ENCODE measurements at places on chromosomes 2 and 18.

GRCh38 chr2:208329485-208329884 lies 63.4 kb downstream of the PIKFYVE start:
- no peak for DNase-seq

DNA sequence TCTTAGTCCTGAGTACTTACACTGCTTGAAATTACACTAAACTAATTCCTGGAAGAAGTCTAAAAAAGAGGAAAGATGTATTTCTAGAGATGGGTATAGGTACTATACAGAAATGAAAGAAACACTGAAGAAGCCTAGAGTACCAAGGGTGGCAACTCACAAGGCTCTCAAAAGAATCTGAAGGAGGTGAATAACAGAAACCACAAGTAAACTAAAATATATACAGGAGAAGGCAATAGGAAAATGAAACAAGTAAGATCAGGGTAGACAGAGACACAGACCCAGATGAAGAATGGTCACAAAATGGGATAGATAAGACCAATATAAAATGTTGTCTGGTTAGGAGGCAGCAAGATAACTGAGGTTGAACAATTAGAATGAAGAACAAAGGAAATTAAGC lies 59.9 kb downstream of the USP37 start:
- DNase-seq = no peak

- no peak for DNase-seq
Measured at GRCh38 chr2:238521002-238521401, 94.3 kb downstream of the ASB1 start.

DNA sequence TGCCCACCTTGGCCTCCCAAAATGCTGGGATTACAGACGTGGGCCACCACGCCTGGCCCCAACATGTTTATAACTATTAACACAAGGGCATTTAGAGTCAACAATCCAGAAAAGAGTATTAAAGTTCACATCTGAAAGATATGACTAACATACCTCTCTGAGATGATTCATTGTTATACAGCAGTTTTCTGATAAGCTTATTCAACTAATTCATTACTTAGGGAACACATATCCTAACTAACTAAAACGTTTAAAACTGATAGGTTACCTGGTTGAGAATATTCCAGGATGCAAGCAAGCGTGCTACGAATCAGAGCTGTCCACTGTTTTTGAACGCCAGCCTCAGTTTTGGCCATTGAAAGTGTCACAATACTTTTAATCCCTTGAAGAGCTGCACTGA lies 34.0 kb upstream of the STRN start:
- DNase-seq = no peak

- no peak for DNase-seq
Measured at GRCh38 chr18:7070466-7070865, 47.1 kb downstream of the LAMA1 start.

GRCh38 chr18:3451989-3452749 lies 2.2 kb downstream of the TGIF1 start:
- DNase-seq = peak; percentile 67

DNA sequence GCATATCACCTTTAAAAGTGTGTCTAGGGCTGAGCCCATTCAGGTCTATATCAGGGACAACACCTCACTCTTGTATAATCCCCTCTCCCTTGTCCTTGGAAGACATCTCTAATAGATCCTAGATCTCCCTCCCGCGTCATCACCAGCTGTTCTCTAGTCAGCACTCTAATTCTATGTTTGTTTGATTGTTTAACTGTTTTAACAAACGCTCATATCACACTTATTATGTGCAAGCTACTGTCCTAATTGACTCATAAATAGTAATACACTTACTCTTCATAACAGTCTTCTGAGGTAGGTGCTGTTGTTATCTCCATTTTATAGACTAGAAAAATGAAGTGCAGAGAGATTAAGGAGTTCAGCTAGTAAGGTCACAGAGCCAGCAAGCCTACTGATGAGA lies 1.6 kb upstream of the ERMN start:
- DNase-seq = no peak

- peak; percentile 95 for DNase-seq
Measured at GRCh38 chr18:47970664-47971531, 40.4 kb upstream of the SMAD2 start.

GRCh38 chr18:55877321-55877720 lies 289.3 kb upstream of the TCF4 start:
- DNase-seq = no peak

DNA sequence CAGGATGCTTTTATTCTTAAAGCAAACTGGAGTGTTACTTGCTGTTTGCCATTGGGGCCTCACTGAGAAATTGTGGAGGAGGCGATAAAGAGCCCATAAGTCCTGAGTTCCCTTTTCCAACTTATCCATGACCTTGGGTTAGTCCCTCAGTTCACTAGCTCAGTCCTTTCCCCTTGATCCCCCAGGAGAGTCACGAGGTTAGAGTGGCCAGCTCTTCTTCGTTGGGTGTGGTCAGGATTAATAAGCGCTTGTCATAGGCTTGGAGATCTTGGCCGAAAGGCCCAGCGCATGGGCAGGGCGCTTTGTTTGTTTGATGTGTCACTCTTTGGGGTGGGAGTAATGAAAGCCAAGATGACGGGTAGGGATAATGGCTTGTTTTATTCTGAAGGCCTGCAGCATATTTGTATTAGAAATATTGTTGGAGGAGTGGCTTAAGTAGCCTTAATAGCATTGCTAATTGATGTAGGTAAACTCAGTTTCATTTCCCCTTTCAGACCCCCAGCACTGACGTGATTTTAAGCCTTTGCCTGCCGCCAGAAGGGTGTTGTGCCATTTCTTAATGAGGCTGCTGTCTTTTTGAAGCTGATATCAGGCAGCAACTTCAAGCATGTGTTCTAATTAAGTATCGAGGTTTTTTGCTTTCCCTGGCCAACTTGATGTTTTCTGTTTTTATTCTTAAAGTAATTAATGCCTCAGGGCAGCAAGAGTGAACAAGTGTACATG lies 15.7 kb downstream of the GRHL1 start:
- peak; percentile 83 for DNase-seq

DNA sequence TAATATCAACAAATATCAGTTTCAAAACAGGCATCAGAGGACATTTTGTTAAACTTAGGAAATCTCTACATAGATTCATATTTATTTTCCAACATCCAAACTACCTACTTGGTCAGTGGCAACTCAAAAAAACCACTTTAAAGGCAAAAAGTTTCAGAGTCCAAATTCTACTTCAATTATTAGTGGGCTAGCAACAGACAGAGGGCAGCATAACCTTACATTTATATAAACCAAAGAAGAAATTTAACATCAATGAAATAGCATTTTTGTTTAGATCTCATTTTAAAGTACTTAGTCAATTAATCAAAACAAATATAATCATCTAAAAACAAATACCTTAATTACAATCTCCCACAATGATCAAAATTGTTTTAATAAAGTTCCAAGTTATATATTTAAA lies 33.3 kb downstream of the RTTN start:
- no peak for DNase-seq

- no peak for DNase-seq
Measured at GRCh38 chr2:47054868-47055267, 100.2 kb downstream of the STPG4 start.

DNA sequence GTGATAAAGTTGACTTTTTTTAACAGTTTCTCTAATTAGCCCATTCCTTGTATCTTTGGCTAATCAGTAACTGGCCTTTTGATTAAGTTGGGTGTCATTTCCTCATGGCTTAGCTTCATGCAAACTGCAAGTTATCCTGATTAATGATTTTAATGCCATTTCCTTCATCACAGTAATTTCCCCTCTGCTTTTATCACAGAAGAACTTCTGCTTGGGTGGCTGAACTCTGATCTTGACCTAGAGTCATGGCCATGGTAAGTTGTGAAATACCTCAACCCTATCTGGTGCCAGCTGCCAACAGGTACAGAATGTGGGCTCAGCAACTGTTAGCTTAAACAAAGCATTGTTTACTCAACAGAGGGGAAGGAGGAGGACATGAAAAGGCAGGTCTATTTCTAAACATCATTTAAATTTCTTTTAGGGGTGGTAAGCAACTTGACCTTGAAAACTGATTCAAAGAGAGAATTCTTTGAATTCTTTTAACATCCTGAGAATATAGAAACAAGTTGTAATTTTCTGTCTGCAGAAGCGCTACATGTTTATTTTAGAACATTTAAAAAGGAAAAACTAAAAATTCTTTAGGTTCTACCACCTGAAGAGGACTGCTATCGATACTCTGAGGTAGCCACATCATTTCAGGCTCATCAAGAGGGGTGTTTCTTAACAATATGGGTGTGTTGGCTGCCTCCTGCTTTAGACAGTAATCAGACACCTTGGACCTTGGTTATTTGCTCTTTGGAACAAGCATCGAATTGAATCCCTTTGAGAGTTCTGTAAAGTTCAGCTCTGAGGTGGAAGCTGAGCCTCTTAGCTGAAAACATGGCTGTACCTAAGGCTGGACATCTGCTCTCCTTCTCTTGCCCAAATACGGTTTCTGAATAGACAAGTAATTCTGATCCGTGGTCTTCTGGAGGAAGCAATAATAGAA lies 39.7 kb downstream of the ANXA4 start:
- DNase-seq = no peak

GRCh38 chr2:140863713-140864112 lies 1267.1 kb downstream of the LRP1B start:
- peak; percentile 61 for DNase-seq

- no peak for DNase-seq
Measured at GRCh38 chr18:74382481-74383017, 66.9 kb downstream of the C18orf63 start.

- DNase-seq = no peak
Measured at GRCh38 chr2:213185147-213185822, 33.9 kb upstream of the IKZF2 start.

- DNase-seq = no peak
Measured at GRCh38 chr2:221310730-221311129, 261.4 kb downstream of the EPHA4 start.

DNA sequence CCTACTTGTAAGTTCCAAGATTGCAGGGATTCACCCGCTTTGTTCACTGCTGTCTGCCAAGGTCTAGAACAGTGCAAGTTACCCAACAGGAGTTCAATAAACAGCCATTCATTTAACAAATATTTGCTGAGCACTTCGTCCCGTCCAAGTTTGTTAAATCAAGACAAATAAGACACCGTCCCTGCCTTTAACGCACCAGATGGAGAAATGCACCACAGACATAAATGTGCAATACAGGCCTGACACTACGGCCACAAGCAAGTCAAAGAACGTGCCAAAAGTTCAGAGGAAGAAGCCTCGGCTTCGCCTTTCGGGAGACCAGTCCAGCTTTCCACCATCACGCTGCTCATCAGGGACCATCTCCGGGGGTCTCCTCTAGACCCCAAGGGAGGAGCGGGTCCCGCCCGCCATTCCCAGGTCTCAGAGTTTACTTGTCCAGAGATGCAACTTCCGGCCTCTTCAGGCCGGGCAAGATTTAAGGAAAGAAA lies 429 bp downstream of the C2orf76 start:
- no peak for DNase-seq

DNA sequence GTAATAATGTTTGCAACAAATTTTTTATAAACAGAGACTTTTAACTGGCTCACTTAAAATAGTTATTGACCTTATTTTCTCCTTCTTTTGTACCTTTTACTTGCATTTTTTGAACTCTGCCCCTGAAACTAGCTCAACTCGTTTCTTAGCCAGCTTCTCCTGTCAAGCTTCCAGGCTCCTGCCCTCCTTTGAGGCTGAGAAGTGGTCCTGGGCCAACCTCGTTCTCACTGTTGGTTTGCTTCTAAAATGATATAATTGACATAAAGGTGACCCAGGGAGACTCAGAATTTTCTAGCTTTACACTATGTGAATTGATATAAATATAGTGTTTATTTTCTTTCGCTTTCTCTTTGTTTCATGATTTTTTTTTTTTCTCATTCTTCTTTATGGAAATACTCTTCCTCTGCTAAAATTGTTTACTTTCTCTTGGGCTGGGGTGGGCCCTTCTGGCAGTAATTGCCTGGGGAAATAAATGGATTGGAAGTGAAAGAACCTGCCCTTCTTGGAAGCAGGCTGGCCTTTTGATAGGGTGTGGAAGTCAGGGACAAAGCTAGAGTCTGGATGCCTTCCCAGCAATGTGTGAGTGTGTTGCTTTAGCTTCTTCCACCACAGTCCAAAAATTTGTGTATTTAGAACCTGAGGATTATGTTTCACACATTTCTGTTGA lies 30.7 kb downstream of the GPD2 start:
- no peak for DNase-seq

GRCh38 chr2:79740879-79741443 lies 228.1 kb downstream of the CTNNA2 start:
- DNase-seq = no peak

DNA sequence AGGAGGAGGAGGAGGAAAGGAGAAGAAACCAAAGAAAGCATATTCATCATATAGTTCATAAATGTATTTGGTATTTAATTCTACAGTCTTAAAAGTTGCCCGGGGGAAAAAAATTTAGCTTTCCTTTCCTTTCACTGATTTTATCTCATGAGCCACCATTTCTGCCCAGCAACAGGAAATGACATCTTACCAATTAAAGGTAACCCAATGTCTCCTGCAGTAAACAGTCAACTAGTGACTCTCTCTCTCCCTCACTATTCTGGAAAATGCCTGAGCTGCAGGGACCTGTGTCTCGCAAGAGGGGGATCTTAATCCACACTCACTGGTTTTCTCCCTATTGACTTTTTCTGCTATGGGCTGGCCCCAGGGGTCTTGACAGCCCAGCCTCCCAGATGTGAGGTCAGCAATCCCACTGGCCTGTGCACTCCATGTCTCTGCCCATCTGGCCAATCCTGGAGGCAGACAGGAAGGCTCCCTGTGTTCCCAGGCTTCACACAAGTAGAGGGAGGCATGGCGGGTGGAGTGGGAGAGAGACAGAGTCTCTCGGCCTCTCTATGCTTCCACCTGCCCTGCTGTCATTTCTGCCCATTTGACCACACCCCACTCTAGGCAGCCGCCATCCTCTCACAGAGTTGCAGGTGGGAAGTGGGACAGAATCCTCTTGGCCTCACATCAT lies 85.4 kb upstream of the CABLES1 start:
- no peak for DNase-seq

DNA sequence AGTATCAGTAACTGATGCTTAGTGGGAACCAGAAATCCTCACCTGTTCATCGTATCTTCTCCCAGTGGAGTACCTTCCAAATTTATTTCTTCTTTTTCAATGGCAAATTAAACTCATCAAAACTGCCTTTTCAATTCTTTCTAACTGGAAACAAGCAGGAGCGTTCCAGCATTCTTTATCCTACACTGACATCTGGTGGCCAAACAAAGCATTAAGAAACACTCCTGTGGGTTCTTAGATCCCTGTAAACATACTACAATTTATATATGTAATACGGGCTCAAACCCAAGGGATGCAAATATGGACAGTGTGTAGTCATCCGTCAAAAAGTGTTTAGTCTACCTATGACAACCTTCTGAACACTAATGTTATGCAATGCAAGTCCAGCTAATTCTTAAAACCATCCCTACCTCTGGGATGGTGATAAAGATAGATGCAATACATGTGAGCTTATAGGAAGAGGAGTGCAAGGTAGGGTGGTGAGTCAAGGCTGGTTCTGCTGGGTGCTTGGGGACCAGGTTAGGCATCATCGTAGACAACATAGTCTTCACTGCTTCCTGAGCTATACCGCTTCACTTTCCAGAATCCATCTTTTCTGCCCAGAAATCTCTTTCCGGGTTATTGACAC lies 375.0 kb downstream of the CTNNA2 start:
- DNase-seq = peak; percentile 89

GRCh38 chr2:136393514-136393913 lies 275.6 kb upstream of the CXCR4 start:
- DNase-seq = no peak

- no peak for DNase-seq
Measured at GRCh38 chr2:228541789-228542188, 360.3 kb upstream of the SPHKAP start.

- DNase-seq = no peak
Measured at GRCh38 chr18:49531678-49532153, 30.1 kb upstream of the LIPG start.
